ENCODE measurements at places on chromosomes 4 and X.

DNA sequence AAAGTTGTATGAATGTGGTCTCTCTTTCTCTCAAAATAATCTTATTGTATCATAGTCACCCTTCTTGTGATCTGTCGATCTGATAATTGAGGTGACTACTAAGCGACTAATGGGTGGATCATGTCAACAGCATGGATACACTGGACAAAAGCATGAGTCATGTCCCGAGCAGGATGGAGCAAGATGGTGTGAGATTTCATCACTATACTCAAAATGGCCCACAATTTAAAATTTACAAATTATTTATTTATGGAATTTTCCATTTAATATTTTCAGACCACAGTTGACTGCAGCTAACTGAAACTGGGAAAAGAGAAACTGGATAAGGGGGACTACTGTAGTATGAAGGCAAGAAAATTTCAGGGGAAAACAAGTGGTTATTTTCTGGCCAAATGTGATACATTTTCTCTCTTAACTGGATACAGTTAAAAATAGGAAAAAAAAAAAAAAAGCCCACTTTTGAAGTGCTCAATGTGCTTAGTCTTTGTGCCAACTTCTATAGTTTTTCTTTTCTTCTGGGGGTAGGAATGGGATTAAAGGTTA, 25.3 kb downstream of the FAM241A start:
- no peak for DNase-seq

DNA sequence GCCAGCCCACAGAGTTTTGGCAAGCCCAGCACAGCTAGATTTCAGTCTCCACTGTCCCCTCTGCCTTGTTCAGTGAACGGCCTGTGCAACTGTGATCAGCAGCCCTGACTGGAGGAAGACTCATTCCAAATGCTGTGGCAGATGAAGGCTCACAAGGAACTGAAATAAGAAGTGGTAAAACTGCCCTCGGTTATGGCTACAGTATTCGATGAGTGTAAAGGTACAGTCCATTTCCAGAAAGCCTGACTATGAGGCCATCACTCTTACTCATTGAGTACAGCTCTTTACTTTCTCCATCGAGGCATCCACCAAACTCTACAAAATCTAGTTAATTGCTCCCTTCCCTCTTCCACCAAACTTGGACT, 69.1 kb downstream of the RHOH start:
- no peak for DNase-seq

DNA sequence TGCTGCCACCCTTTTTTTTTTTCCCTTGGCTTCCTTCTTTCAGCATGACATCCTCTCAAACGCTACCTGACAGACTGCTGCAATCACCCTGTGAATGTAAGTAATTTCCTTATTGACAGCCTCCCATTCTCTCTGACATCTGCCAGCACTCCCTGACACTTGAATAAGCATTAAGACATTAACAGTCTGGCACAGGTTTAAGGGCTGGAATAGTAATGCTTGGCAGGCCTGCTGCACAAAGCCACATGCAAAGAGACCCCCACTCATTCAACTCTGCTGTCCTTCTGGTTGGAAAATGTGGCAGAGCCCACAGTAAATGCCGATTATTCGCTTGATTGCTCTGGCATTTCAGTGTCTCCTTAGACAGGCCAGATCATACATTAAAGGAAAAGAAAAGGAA, 28.1 kb upstream of the RASGEF1B start:
- no peak for DNase-seq

- DNase-seq: no peak
Measured at GRCh38 chrX:65997978-65998717, 41.7 kb downstream of the VSIG4 start.

GRCh38 chr4:184471881-184472613, 2.3 kb downstream of the IRF2 start:
- no peak for DNase-seq

DNA sequence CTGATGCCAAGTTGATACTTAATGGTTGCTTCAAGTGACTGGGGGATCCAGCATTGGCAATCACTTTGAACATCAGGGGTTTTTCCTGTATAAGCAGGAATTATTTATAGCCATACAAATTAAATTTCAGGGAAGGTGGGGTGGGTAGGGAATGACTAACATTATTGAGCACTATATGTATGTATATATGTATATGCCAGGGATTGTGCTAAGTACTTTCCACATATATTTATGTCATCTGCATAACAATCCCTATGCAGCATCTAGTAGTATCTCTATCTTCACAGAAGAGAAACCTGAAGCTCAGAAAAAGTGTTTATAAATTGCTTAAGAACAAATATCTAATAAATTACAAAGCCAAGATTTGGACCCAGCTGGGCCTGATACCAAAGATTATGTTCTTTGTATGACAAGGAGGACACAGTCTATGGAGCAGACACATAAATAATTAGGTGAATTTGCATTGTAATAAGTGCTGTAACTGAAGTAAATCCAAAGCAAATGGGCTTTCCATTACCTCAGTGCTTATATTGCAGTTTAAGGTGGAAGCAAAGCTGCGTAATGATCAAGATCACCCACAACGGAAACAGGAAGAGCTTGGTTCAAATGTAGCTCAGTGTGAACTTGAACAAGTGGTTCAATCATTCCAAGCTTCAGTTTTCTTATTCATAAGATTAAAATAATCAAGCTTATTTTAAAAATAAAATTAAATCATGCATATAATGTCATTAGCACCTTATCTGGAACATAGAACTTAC, 18.9 kb upstream of the RASGEF1B start:
- DNase-seq: no peak

DNA sequence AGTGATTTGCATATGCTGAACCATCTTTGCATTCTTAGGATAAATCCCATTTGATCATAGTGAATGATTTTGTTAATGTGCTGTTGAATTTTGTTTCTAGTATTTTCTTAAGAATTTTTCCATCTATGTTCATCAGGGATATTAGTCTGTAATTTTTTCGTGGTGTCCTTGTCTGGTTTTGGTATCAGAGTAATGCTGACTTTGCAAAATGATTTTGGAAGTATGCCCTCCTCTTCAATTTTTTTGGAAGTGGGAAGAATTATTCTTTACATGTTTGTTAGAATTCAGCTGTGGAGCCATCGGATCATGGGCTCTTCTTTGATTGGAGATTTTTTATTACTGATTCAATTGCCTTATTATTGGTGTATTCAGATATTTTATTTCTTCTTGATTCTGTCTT, 54.0 kb upstream of the TRO start:
- no peak for DNase-seq

- no peak for DNase-seq
Measured at GRCh38 chrX:153685751-153686696, 1.7 kb upstream of the SLC6A8 start.

DNA sequence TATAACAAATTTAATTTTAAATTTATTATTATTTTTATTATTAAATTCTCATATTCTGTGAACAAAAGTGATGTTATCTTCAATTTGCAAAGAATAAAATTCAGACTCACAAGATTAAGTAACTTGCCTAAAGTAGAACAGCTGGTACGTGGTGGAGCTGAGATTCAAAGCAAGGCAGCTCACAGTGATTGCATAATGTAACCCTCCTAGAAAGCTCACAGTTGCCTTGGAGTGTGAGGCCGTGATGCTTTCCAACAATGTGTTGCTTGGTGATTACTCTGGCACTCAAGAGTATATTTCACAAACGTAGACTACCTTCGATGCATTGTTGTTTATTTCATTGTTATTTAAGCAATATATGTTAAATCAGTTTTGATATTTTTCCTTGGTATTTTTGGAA, 1039.2 kb upstream of the PABPC4L start:
- DNase-seq: no peak

- DNase-seq: no peak
Measured at GRCh38 chr4:54473798-54474197, 184.0 kb upstream of the KIT start.

- no peak for DNase-seq
Measured at GRCh38 chrX:131677655-131678628, 134.1 kb downstream of the OR13H1 start.

GRCh38 chr4:127284236-127284635, 348.5 kb upstream of the INTU start:
- DNase-seq: no peak

GRCh38 chr4:128844931-128845330, 35.4 kb downstream of the JADE1 start:
- no peak for DNase-seq

All from NT2/D1 (cell line).